Stimulated activated CD4-positive, alpha-beta T cell treated with anti-CD3 and anti-CD28 coated beads, Interleukin-2, amount 100 ng/mL, for 4 hours (primary cell): ENCODE measurements at places on chromosomes 11 and 22.

DNA sequence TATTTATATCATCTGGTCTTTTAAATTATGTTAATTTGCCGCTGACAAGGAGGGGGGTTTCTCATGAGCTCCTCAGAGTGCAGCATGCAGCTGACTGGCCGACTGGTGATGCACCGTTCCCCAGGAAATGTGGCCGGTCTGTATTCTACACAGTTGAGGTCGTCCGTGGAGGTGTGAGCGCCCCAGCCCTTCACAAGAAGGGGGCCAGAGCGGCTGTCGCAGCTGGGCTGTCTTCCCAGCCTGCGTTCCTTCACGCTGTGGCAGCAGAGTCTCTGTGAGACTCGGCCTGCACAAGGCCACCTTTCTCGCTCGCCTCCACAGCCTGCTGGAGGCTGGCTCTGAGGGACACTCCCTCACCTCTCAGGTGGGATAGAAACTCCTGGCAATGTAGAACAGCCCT, 43.2 kb downstream of the AP2A2 start:
- DNase-seq: no peak

DNA sequence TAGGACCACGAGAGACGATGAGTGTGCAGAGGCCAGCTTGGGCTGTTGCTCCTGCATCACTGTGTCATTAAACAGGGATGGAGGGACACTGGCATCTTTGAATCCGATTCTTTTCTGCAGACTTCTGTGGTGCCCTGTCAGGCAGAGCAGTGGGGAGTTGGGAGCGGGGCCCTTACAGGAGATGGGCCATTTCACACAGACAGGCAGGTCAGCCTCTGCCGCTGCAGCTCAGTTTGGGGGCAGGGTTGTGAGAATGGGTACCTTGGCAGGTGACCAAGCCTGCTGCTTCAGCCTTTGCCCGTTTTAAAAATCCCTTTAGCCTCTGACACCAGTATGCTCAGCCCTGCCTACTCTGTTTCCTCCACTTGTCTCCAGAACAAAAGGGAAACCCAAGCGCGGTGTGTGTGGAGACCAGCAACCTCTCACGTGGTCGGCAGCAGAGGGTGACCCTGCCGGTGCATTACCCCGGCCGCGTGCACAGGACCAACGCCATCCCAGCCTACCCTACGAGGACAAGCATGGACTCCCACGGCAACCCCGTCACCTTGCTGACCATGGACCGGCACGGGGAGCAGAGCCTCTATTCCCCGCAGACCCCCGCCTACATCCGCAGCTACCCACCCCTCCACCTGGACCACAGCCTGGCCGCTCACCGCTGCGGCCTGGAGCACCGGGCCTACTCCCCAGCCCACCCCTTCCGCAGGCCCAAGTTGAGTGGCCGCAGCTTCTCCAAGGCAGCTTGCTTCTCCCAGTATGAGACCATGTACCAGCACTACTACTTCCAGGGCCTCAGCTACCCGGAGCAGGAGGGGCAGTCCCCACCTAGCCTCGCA, 12.6 kb downstream of the C22orf31 start:
- DNase-seq: no peak

DNA sequence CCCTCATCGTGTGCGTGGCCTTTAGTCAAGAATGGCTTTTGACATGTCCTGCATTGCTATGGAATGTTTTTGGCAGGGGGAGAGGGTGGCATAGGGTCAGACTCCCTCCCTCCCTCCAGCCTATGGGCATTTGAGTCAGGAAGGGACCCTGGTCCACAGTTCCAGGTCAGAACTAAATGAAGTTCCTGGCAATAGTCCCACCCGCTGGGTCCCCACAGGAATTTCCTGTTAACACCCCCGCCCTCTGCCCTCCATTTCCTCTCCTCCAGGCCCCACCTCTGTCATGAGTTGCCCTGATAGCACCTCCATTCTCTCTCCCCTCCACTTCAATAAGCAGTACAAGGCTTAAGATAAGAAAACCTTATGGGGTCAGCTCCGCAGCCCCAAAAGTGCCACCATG, 40.8 kb upstream of the LMO2 start:
- DNase-seq: no peak

DNA sequence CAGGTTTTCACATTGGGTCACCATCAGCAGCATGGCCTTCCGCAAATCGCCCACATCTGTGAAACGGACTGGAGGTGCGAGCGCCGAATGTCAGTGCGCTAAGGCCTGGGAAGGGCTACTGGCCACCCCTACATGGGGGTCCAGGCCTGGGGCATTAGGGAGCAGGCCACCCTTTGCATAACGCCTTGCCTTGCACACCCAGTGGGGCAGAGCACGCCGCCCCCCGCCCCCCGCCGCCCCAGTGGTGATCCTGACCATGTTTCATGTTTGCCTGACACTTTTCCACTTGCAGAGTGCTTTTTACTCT, 2.6 kb downstream of the GRK2 start:
- no peak for DNase-seq

GRCh38 chr11:128931668-128932067, 11.0 kb downstream of the TP53AIP1 start:
- DNase-seq: no peak

- no peak for DNase-seq
These were observed 690 bp upstream of the UVRAG start for GRCh38 chr11:75814363-75814676.

DNA sequence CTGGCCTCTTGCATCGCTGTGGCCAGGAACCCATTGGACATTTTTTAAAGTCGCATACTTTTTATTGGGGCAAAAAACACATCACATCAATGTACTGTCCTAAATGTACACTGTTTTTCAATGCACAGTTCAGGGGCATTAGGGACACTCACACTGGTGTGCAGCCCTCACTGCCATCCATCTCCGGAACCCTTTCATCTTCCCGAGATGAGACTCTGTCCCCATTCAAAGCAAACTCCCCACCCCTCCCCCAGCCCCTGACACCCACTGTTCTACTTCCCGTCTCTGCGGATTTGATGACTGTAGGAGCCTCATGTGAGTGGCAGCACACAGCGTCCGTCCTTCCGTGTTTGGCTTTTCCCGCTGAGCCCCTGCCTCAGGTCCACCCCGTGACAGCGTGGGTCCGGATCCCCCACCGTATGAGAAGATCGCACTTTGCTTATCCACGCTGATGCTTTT, 41.8 kb upstream of the TH start:
- no peak for DNase-seq

- no peak for DNase-seq
These were observed 8.1 kb downstream of the GNAZ start for GRCh38 chr22:23078462-23078787.

GRCh38 chr11:64334764-64335735, 5.0 kb upstream of the CCDC88B start:
- no peak for DNase-seq

- DNase-seq: no peak
These were observed 615 bp downstream of the POLD4 start for GRCh38 chr11:67352546-67353316.

GRCh38 chr11:75878933-75879332, 63.9 kb downstream of the UVRAG start:
- no peak for DNase-seq

DNA sequence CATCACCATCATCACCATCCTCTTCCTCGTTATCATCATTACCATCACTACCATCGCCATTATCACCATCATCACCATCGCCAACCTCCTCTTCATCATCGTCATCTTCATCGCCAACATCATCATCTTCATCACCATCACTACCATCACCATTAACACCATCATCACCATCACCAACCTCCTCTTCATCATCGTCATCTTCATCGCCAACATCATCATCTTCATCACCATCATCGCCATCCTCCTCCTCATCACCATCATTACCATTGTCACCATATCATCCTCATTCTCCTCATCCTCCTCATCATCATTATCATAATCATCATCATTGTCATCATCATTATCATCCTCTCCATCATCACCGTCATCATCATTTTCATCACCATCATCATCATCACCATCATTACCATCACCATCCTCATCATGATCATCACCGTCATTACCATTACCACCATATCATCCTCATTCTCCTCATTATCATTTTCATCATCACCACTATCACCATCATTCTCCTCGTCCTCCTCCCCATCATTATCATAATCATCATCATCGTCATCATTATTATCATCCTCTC, 1498.7 kb downstream of the TBC1D22A start:
- no peak for DNase-seq

GRCh38 chr11:130163346-130164220, 4.0 kb downstream of the ST14 start:
- DNase-seq: no peak

GRCh38 chr11:131454989-131455388, 84.6 kb downstream of the NTM start:
- no peak for DNase-seq

DNA sequence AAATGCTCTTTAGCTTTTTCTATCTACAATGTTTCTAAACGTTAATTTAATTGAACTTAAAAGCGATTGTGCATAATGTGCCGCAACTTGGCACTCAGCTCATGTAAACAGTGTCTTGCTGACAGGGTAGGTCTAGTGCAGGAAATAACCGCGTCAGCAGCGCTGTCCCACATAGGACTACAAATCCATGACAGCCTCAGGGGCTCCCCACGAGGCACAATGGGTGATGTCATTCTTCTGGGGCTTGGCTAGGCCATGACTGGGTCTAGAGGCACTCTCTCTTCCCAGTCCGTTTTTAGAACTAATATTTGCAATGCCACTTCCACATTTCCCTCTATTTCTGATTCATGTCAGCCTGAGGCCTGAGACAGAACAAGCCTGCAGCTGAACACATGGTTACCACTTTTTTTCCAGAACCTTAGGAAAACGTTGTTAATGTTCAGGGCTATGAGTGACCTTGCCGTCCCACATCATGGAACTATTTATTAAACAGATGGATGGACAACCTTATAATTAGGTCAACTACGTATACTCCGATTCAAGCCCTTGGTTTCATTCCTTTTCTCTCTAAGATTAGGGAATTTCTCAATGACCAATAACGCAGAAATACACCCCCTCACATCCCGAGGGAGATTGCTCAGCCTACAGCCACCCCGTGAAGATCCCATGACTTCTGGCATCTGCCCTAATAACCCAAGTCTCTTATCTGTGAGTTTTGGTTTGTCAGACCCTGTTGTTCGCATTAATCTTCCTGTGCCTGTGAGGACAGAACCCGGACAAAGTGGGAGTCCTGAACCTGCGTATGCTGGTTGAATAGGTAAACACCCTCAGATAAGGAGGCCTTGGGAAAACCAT, 19.4 kb upstream of the SNX32 start:
- no peak for DNase-seq

DNA sequence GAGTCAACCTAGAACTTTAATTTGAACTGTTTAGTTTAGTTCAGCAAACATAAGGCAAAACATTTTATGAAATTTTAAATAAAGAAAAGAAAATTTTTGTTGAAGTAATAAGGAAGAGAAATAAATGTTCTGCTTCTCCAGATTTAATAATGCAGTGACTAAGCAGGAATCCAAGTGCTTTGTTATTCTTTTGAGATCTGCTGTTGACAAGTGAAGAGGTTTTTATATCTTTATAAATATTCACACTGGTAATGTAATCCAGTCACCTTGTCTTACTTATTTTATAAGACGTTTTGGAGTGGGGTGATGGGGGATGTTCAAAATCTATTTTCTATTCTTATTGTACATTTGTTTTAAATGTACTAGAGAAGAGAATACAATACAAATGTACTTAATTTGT, 725.9 kb upstream of the CCDC179 start:
- no peak for DNase-seq

DNA sequence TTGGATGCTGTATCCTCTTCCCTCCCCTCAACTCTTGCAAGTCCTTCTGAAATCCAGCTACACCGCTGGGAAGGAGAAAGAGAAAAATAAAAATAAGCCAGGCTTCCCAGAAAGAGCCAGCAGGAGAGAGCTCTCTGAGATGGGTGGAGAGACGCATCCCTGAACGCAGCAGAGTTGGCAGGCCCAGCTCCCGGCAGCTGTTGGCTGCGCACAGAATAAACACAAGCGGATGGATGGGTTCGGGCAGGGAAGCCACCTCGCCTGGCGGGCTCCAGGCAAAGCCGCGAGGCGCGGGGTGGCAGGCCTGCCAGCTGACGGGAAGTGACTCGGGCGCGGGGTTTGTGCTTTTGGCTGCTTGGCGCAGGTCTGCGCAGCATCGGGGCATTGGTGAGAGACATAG, 537.7 kb downstream of the MIAT start:
- no peak for DNase-seq

DNA sequence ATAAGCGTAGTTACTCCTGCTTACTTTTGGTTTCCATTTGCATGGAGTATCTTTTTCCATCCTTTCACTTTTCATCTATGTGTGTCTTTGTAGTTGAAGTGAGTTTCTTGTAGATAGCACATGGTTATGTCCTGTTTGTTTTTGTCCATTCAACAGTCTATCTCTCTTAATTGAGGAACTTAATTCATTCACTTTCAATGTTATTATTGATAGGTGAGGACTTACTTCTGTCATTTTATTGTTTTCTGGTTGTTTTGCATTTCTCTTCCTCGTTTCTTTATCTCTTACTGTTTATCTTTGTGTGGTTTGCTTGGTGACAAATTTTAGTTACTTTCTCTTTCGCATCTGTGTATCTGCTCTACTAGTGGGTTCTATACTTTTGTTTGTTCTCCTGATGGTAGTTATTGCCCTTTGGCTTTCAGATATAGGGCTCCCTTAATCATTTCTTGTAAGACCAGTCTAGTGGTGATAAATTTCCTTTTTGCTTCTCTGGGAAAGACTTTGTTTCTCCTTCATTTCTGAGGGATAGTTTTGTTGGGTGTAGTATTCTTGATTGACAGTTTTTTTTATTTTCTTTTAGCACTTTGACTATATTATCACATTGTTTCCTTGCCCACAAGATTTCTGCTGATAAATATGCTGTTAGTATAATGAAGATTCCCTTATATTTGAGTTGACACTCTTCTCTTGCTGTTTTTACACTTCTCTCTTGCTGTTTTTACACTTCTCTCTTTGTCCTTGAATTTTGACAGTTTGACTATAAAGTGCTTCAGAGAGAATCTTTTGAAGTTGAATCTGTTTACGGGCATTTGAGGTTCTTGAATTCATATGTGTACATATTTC, 9.0 kb upstream of the RAG1 start:
- no peak for DNase-seq

DNA sequence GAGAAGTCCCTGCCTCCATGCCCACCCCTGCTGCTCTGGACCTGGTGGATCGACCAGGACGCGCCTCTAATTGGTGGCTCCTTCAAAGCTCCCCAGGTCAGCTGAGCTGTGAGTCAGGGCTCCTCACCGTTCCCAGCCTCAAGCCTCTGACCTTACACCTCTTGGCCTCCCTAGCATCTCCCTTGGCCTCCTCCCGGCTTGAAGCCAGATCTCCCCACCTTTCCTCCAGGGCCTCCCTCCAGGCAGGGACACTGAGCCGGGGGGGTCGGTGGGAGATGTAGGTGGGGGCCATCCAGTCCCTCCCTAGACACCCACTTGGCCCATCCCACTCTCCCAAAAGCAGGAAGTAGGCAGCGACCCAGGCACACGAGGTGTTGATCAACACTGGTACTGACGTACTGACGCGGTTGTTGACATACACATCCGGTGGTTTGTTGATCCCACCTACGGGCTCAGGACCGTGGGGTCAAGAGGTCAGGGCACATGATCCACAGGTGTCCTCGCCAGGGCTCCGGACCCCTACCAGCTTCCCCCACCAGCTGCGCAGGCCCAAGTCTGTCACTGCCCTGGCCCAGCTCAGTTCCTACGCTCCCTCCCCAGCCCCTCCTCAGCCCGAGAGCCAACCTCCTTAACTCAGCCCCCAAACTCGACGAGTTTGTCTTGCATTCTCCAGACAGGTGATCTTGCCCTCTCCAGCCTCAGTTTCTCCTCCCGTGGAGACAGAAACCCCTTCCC, 802 bp downstream of the ATG2A start:
- peak; percentile 6 for DNase-seq

GRCh38 chr11:390175-390574, 3.8 kb upstream of the PKP3 start:
- DNase-seq: no peak
